ENCODE measurements at places on chromosomes 5 and 9. TPM values are rescaled to one million over a fixed set of nuclear protein-coding genes. Genes with fewer than 3 reads are reported as not detected.

Gene CIZ1
- 102 TPM for total RNA-seq

Gene AGTPBP1
- total RNA-seq, result 7.7 TPM

Gene GALNT12
- 3.7 TPM for total RNA-seq

Gene GPX8
- 49.4 TPM for total RNA-seq

Gene KYAT1
- 7.5 TPM for total RNA-seq

Gene ORM2
- total RNA-seq, result not detected

Gene LHX2
- total RNA-seq, result 4.6 TPM

Gene PTPDC1
- 4.3 TPM for total RNA-seq

Gene OGN
- total RNA-seq, result not detected

Gene GTF2H2C
- total RNA-seq, result 37.6 TPM

Gene ARL14EPL
- not detected for total RNA-seq

Gene IFNA10
- not detected for total RNA-seq

Gene SUSD3
- total RNA-seq, result 0.79 TPM

Gene STPG3
- not detected for total RNA-seq

Gene ABL1
- 58.9 TPM for total RNA-seq

Gene FRMD3
- 1.5 TPM for total RNA-seq

Gene VLDLR
- total RNA-seq, result 24.2 TPM

Gene CCDC192
- not detected for total RNA-seq

Gene TAF1L
- total RNA-seq, result not detected

Gene PPP3R2
- total RNA-seq, result not detected

Gene PWWP2A
- 11.9 TPM for total RNA-seq

Gene CACFD1
- 4.7 TPM for total RNA-seq

Gene MYOT
- total RNA-seq, result not detected

Gene FAT2
- 0.02 TPM for total RNA-seq

Gene PCDHB12
- total RNA-seq, result 0.02 TPM

Gene TBCA
- 288 TPM for total RNA-seq

Gene ADAMTS13
- 0.49 TPM for total RNA-seq

Gene RORB
- not detected for total RNA-seq

Gene TLR4
- 0.08 TPM for total RNA-seq

Gene SH2D3C
- 0.17 TPM for total RNA-seq

Gene ANKRD31
- total RNA-seq, result 0.05 TPM

Gene PRUNE2
- not detected for total RNA-seq

Gene LEAP2
- 0.55 TPM for total RNA-seq

Gene IFNA21
- not detected for total RNA-seq

Gene RNF183
- total RNA-seq, result not detected

Gene EFCAB9
- not detected for total RNA-seq

Gene OLFML2A
- total RNA-seq, result 25.3 TPM

Gene OR1J2
- total RNA-seq, result not detected

Gene MEF2C
- total RNA-seq, result not detected

Gene SNCB
- total RNA-seq, result 0.91 TPM

Gene PCDHA6
- not detected for total RNA-seq

Gene PFN3
- not detected for total RNA-seq

Gene HSPB3
- total RNA-seq, result not detected

Gene PCDHB15
- total RNA-seq, result 0.06 TPM

Gene ADAMTSL1
- total RNA-seq, result not detected

Gene SLC34A1
- total RNA-seq, result not detected

Gene GPR150
- 0.08 TPM for total RNA-seq

Gene ANKRD34B
- not detected for total RNA-seq

Gene TEX48
- total RNA-seq, result not detected

Gene MAN1B1
- 52.7 TPM for total RNA-seq

Gene RASGEF1C
- 0.15 TPM for total RNA-seq
